ENCODE measurements at places on chromosomes 7 and 10. TPM values are rescaled to one million over a fixed set of nuclear protein-coding genes. Genes with fewer than 3 reads are reported as not detected.

HOXA5 gene
- 5.6 TPM for total RNA-seq

MKRN1 gene
- 56.7 TPM for total RNA-seq

TSPAN13 gene
- total RNA-seq: 69.8 TPM

MACC1 gene
- under 0.01 TPM for total RNA-seq

TMEM236 gene
- total RNA-seq: 0.17 TPM

DNA sequence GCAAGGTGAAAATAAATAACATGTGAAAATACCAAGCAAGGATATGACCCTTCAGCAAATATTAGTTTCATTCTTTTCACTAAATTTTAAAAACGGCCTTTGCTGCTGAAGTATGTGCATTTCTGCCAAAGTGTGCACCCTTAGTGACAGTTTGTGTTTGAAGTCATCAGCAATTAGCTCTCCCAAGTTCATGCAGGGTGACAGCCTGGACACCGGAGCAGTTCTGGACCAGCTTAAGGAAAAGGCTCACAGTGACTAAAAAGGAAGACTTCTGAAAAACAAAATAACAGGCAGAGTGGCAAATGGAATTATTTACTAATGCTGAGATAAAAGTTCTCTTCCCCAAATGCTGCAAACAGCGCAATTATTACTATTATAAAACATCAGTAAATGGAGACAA is 69.3 kb upstream of the NEBL start:
- no peak for DNase-seq

DNA sequence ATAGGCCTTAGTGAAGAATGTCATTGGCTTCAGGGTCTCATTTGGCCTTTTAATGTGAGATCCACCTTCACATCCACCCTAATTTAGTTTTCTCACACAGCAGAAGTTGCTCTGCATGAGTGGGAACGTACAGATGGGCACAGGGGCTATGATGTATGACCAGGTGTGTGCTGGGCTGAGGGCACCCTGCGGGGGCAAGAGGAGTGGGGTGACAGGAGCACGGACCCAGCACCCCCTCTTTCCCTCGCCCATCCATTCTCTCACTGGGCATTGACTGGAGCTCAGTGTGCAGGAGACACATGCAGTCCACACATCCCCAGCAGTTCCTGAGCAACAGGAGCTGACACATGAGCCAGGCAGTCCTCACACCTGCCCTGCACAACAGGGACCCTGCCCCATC is 95.1 kb upstream of the PPP2R2D start:
- no peak for DNase-seq

DNA sequence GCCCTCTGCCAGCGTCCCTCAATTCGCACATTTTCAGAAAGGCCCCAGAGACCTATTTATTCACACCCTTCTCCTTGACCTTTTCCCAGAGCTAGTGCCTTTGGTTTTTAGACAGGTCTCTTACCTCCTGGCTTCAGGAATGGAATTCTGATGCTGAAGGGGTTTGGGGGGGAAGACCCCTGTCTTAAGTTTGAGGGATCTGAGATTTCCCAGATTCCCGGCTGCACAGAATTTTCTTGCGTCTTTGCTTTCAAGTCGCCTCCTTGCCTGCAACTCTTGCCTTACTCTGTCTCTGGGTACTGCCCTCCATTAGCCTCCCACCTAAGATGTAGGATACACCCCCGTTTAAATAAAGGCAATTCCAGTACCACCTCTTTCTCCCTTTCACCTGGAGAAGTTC is 1.9 kb downstream of the GATA3 start:
- DNase-seq: no peak

DNA sequence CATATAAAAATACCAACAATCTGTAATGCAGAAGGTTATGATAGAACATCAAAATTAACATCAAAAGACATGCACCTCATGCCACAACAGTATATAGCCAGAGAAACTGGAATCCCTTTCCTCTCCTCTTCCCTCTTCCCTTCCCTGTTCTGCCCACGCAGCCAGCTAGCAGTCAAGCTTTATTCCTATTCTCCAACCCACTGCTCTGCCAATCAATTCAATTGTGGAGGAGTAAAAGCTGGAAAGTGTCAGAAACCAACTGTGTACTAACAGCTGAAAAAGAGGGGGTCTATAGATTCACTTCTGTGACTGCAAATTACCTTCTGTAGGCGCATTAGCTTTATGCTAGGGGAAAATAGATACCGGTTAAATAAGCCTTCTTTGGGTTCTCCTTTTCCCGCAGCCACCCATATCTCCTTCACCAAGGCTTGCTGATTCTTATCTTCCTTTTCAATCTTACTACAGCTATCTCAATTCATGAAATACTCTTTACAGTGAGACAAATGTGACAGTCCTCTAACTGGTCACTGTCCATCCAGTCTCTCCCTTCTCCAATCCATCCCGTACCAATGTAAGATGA is 16.3 kb downstream of the ABI1 start:
- no peak for DNase-seq

- peak; percentile 84 for DNase-seq
These were observed 37.8 kb upstream of the PSAP start for GRCh38 chr10:71888623-71889387.

- peak; percentile 48 for DNase-seq
These were observed 63.7 kb upstream of the STEAP1B start for GRCh38 chr7:22563621-22564241.

- no peak for DNase-seq
These were observed 256.6 kb upstream of the SMIM30 start for GRCh38 chr7:113374955-113375354.

GRCh38 chr7:129252128-129252527 is 27.3 kb downstream of the AHCYL2 start:
- DNase-seq: no peak

DNA sequence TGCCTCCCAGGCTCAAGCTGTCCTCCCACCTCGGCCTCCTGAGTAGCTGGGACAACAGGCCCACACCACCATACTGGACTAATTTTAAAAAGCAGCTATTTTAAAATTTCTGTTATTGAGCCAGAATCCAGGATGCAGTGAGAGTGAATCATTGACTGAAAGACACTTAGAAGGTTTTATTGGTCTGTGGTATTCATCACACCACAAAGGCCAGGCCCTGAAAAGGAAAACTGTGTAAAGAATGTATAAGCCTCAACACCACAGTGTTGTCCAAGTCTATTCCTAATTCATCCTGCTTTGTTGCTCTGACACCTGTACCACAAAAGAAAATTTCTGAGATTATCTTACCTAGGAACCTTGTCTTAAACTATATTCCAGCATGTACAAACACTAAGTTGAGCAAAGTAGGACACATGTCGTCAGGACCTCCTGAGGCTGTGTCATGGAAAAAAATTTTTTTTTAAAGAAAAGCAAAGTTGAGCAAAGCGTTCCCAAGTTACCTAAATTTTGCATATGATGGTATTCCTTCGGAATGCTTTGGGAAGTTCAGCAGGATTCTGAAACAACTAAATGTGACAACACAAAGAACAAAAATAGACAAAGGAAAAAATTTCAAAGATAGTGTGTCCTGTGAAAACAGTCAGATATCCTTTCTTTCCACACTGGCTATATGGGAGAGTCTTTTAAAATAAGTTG is 129.6 kb upstream of the MKLN1 start:
- DNase-seq: no peak

DNA sequence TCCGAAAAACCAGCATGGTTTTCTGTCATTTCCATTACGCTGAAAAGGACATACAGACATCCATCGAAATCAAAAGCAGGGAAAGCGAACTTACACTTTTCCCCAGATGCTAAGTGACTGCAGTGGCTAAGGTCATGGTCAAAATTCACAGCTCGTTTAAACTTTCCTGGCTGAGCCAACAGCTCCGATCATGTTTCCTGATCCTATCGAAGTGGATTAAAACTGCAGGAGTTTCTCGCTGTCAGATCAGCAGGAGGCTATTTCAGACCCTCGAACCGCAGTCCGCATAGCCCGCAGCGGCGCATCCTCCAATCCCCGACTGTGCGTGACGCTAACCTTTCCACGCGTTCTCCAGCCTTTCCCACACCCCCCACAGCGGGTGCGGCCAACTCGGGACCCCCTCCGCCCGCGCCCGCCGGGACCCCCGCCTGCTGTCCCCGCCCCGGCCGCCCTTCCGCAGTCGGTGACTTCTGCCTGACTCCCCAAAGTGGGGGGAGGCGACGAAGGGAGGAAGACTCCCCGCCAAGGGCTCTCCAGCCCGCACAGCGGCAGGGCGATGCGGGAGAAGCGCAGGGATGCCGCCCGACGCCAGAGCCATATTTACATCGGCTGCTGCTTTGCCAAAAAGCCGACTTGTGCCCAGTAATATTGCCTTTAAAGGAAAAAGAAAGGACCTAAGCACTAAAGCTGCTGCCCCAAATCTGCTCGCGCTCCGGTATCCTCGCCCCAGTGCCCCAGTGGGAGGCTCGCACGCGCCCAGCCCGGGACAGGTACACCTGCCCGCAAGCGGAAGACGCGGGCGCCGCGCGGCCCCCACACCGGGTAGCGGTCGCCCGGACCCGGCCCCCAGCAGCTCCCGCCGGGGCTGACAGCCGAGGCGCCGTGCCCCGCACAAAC is 1.2 kb downstream of the PIP4K2A start:
- DNase-seq: peak; percentile 43

DNA sequence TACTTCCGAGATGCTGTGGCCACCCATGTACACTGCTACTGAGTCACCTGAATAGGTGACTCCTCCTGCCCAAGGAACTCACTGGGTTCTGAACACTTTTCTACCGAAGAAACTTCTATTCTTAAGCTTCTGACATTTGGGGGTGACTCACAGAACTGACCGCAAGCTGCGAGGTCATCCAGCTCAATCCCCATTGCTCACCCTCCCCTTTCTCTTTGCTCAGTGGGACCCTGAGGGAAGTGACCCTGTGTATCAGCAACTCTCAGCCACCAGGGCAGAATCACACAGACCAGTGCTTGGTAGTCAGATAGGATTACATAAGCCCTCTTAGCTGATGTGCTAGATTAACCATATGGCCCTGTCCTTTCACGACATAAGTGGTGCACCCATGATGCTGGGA is 46.3 kb downstream of the INSYN2A start:
- peak; percentile 20 for DNase-seq

- no peak for DNase-seq
These were observed 320.3 kb downstream of the SFMBT2 start for GRCh38 chr10:7090529-7090928.

DNA sequence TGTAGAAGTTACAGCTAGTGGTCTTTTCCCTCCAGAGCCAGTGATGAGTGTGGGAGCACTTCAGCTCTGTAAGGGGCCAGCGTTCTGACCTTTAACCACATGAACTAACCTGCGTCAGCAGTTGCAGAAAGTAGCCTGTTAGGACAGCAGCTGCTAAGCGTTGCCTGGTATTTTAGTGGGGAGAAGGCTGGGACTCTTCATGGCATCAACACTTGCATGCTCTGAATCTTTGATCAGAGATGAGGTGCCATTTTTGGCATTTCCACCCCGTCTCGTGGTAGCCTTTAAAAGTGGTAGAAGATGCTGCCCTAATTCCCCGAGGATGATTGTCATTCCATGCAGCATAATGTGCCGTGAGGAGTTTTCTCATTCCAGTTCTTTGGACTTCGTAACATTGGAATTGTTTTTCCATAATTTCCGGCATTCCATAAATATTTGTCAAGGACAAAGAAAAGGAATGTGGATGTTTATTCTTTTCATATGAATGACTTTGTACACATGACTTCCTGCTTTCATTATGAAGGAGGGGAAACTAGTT is 92.2 kb downstream of the AVL9 start:
- DNase-seq: peak; percentile 85

DNA sequence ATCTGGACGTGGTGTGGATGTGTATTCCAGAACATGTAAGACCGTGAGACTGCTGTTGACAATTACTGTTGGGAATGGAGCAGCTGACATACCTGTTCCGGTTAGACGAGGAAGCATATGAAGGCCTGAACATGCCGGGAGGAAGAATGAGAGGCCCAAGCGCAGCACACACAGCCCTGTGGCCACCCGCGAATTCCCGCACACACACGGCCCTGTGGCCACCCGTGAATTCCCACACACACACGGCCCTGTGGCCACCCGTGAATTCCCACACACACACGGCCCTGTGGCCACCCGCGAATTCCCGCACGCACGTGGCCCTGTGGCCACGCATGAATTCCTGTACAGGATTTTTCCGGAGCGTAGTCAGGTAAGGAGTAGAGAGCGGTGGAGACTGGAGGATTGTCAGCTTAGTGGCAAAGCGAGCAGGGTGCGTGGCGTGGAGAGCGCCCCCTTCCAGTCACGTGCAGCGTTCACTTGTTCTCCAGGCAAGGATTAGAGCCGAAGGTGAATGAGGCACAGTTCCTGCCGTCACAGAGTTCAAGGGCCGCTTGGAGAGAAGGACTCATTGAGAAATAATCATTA is 9.5 kb upstream of the SUN1 start:
- no peak for DNase-seq

- peak; percentile 63 for DNase-seq
These were observed 39.1 kb downstream of the VOPP1 start for GRCh38 chr7:55533050-55533728.

DNA sequence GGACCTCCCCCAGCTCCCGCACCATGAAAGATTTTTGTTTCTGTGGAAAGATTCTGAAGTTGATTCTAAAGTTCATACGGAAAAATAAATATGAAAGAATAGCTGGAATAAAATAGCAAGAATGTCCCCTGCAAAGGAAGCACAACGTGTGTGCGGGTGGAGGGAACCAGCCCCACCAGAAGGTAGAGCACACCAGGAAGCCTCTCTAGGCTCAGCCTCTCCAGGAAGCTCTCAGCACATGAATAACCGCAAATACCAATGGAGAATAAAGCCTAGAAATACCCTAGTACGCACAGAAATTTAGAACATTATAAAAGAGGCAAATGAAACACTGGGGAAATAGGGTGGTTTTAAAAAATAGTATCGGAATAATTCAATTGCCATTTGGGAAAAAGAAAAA is 24.6 kb upstream of the FAM170B start:
- DNase-seq: no peak

GRCh38 chr7:121278120-121279021 is 50.4 kb upstream of the WNT16 start:
- DNase-seq: no peak

GRCh38 chr7:134473861-134474291 is 15.0 kb upstream of the AKR1B1 start:
- no peak for DNase-seq

All from dermis blood vessel endothelial cell (primary cell).